ENCODE measurements at places on chromosomes 2 and 18.

GRCh38 chr2:239400596-239401066, at the start of gene HDAC4:
Gene HDAC4 (minus strand): TSS chr2:239401020. CDS start chr2:239352699, 48,321 bp downstream.
- DNase-seq, result no peak

DNA sequence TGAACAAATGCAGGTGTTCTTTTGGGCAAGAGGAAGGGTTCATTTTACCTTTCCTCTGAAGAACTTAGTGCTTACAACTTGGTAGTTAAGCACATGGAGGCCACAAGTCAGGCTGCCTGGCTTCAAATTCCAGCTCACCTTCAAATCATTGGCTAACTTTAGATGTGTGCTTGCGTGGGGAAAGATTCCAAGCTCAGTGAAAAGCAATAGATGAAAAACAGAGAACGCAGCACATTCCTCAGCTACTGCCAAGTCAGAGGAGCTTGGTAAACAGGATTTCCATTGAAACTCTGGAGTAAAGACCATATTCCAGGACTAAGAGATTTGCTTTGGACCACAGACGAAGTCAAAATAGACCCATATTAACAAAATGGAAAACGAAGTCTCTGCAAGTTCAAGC, 96.3 kb upstream of the ASB18 start:
- no peak for DNase-seq

GRCh38 chr18:77702686-77703085, 453.0 kb downstream of the GALR1 start:
- DNase-seq, result no peak

DNA sequence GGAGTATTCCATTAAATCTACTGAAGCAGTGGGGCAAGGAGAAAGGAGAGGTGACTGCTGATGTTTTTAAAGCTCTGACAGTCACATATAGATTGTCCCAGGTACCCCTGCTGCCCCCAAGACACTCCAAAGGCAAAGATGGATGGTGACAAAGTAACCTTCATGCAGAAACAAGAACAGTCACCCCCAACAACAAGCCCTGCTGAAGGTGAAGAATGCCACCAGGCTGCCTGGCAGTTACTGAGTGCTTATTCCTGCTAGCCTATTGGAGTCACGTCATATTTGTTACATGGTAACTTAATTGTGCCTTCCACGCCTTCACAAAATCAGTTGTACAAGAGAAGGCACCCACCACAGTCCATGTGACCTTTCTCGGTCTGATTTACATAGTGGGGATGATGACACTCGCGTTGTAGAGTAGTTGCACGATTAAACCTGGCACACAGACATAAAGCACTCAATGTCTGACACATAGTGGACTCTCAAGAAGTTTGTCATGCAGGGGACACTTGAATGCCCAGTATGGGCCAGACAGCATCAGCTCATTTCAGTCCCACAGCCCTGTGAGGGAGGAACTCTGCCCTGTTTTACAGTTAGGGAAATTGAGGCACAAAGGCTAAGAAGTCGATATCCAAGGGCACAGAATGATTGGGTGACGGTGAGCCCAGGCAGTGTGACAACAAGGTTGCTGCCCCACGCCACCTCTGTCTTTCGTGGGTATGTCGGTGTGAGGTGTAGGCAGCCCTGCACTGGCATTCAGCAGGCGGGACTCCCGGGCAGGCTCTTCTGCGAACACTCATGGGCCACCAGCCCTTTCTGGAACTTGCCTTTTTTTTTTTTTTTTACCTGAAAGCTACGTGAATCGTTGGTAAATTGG, 62.7 kb downstream of the ZCCHC2 start:
- DNase-seq, result no peak

DNA sequence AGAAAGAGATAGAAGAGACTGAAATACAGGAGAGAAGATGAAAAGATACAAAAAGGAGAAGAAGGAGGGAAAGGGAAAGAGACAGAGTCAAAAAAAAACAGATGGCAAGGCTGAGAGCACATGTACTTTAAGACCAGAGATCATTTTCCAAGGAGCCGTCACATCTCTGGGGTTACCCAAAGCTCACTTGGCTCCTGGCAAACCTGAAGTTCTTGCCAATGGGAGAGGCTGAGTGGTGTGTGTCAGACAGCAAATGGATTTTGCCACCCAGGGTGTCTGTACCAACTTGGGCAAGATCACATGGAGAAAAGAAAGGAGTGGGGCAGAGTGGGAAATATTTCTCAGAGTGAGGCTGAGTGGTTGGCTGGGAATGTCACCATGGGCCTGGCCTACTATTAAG, 219.3 kb upstream of the TNP1 start:
- DNase-seq, result no peak

DNA sequence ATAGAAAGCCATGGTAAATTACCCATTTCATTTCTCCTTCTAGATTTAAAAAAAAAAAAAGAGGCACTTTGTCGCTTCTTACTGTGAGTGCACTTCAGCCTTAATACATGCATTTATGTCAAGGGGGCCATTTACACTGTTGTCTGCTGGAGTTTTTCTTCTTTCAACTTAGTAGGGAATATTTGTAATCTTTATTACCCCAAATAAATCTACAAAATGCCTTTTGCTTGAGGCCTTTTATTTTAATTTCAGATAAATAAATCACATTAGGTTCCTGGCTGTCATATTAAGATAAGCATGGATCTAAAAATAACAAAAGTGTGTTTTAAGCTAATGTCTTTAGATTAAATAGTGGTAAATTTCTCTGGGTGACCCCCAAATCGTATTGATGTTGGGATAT, 276.0 kb downstream of the NCKAP5 start:
- no peak for DNase-seq

DNA sequence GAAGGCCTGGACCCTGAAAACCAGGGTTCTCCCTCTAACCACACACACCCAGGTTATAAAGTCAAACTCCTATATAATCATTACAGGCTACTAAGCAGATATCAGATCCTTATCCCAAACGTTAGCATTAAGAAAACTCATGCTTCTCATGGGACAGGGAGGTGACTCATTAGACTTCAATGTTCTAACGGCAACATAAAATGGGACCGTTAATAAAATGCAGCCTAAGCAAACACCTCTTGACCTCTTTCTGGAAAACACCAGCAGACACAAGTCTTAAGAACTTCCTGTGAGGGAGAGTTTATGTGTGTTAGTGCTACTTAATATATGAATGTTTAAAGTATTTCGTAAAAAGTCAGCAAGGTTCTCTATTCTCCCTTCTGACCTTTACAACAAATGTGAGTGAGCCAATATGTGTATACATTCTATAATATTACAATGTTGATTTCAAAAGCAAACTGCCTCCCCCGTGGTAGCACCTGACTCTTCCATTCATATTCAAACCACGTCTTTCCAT, 31.7 kb downstream of the LPIN2 start:
- peak; percentile 29 for DNase-seq

DNA sequence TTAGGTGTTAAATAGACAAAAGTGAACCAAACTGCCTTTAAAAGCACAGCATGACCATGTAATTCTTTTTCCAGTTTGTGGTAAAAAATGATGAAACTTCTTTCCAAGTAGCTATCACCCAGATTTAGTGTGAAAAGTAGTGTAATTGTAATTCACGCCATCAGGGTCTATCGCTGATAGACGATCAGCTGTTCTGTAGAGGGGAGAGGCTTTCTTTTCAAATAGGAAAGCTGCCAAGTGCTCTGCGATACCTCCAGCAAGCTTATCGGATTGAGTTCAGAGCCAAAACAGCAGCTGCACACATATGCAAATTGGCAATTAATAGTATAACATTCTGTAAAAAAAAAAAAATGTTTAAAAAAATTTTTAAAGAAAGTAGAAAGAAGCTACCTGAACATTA, 61.9 kb upstream of the PSMD14 start:
- no peak for DNase-seq

DNA sequence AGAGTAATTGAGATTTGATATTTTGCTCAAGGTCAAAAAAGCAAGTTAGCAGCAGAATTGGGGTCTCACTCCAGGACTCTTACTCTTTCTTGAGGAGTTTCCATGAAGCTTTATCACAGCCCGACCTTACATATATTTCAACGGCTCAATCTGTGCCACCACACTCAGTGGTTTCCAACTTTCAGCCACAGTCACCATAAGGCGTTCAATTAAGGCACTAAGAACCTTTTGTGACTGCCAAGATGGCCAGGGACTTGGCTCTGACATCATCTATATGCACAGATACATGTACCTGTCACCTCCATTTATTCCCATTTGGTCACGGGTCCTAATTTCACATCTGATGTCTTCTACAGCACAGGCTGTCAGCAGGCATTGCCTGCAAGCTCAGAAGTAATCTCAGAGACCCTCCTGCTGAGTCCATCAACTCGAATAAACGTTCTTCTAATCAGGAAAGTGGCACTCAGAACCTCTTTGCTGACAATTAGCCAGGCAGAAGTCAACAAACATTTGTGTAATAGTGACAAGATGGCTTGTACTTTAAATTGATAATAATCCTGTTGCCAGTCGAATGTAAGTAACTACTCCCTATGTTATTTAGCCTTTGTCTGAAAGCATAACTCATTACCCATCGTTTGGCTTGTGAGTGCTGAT, 16.1 kb downstream of the DYTN start:
- no peak for DNase-seq

GRCh38 chr2:217105733-217106649, 246.1 kb upstream of the TNP1 start:
- peak; percentile 91 for DNase-seq

DNA sequence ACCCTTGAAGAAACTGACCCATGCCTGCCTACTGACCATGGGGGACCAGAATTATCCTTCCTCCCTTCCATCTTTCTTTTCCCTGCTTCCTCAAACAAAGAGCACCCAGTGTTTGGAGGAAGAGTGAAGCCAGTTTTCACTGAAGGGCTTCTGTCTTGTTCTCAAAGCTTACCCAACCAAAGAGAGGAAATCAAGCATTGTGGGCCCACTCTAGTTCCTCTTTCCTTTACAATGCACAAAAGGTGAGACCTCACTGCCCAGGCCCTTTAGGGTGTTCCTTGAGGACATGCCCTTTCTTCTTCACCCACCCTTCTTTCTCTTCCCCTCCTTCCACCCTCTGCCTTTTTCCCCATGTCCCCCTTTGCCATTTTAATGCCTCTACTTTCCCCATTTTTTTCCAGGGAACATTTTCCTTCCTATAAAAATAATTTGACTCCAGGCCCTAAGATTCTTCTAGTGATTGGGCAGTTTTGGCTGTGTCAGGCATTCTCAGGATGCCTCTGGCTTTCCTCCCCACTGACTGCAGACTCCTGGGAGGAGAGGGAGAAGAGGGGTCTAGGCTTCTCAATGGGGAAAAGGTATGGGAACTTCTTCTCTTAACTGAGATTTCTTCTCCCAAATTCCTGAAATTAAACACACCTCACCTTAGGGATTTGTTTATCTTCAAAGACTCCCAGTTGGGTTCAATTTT, 126.6 kb upstream of the RMDN2 start:
- DNase-seq, result peak; percentile 51

GRCh38 chr2:104867813-104868504, 14.0 kb downstream of the POU3F3 start:
- no peak for DNase-seq

GRCh38 chr2:149143734-149144133, 105.2 kb downstream of the LYPD6B start:
- DNase-seq, result peak; percentile 35

DNA sequence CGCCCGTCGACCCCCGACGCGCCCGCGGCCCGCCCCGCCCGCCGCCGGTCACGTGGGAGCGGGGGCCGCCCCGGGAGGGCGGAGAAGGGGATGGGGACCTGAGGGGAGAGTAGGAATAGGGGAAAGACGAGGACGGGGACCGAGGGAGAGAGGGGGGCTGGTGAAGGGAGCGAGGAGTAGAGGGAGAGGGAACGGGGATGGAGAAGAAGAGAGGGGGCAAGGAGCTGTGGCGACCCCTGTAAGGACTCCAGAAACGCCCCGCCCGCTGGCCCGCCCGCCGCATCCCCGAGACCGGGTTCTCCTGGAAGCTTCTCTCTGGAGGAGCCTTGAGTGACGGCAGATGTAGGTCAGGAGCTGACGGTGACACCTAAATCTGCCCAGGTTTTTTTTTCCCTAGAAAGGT, 615 bp downstream of the ADNP2 start:
- peak; percentile 83 for DNase-seq

DNA sequence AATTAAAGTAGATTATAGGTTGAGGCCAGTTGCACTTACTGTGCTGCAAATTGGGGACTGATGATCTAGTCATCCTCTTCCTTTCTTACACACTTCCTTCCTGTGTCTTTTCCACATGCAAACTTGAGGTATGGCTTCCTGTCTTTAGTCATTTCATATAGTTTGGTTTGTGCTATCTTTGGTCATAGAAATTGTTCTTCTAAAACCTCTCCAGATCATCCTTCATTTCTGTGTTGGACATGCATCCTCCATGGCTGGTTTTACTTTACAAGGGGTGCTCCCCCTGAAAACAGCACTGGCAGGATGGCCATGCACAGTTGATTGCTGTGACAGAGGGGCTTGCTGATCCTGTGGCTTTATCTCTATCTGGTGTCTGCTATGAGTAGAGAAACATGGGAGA, 36.5 kb downstream of the MGAT5 start:
- DNase-seq, result no peak

- no peak for DNase-seq
Observed at GRCh38 chr2:112772322-112772721, 7.9 kb upstream of the CKAP2L start.
